ENCODE measurements at places on chromosomes 2 and 18.

DNA sequence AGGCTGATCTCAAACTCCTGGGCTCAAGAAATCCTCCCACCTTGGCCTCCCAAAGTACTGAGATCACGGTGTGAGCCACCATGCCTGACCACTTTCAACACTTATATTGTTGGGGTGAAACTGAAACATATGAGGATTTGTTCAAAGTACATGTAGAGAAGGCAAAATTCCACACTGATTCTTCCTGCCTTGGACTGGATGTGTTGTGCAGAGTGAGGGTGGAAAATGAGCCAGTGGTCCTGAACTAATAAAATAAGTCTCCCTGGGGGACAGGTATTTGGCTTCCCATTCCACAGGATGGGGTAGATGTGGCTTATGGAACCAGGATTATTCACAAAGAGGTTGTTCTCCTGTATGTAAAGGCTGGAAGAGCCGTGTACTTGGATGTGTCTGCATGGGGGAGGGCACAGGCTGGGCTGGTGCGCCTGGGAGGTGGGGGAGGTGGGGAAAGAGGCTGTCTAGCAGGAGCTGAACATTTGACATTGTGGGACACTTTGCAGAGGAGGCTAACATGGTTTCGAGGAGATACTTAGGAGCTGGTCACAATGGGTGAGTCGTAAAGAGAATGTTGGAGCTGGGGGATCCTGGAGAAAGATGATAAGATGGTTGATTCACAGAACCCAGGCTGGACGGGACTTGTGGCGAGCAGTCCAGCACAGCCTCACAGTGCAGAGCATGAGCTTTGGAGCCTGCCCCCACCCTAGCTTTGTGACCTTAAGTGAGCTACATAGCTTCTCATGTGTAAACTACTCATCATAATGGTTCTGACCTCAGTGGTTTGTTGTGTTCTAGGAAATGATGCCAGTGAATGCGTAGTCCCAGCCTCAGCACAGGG is at the start of gene TXNDC2:
Gene TXNDC2, plus strand, starts transcription at position 804 of the 835 bp plus-strand sequence. CDS start 708 bp downstream, outside the sequence.
- no peak for DNase-seq

DNA sequence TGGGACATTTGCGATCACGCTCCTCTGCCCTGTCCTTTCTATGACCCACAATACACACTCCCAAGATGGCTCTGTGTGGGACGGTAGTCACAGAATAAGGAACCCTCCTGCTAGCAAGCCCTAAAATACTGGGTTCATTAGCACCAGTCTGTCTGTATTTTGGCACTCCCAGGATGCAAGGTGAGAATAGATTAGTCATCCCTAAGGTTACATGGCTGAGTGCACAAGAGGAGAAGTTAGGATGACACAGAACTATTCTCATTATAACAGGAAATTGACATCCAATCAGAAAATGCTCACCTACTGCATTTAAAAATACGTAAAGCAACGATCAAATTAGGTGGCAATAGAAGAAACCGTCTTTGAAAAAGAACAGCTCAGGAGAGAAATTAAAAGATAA is 590.2 kb downstream of the EPHA4 start:
- DNase-seq: no peak

GRCh38 chr2:33497221-33497650 is 20.8 kb downstream of the RASGRP3 start:
- no peak for DNase-seq

DNA sequence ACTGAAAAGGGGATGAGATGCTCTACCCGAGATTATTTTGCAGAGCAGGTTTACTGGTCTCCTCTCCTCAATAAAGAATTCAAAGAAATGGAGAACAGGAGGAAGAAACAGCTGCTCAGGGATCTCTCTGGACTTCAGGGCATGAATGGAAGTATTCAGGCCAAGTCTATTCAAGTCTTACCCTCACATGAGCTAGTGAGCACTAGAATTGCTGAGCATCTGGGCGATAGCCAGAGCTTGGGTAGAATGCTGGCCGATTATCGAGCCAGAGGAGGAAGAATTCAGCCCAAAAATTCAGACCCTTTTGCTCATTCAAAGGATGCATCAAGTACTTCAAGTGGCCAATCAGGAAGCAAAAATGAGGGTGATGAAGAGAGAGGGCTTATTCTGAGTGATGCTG is 60.0 kb downstream of the PIKFYVE start:
- DNase-seq: no peak

DNA sequence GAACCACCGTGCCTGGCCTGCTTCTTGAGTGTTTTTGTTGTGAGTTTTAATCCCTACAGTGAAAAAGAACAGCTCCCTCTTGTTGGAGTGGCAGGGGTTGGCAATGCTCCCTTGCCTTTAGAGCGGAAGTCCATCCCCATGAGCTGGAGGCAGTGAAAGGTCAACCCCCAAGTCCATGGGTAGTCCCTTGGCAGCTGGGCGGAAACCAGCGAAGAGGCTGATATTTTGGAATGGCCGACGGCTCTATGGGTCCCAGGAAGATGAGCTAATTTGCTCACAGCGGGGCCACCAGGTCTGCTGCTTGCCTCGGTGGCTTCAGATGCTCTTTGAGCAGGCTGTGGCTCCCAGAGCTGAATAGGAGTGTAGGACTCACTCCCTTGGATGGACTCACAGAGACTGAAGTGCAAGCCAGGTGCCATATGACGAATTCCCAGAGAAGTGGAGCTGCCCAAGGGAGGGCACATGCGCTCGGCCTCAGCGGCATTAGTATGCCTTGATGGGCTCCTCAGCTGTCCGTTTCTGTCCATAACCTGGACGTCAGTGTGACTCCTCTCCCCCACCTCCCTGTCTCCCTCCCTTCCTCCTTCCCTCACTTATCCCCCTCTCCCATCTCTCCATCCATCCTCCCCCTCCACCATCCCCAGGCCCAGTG is 25.4 kb upstream of the RHOB start:
- DNase-seq: no peak

DNA sequence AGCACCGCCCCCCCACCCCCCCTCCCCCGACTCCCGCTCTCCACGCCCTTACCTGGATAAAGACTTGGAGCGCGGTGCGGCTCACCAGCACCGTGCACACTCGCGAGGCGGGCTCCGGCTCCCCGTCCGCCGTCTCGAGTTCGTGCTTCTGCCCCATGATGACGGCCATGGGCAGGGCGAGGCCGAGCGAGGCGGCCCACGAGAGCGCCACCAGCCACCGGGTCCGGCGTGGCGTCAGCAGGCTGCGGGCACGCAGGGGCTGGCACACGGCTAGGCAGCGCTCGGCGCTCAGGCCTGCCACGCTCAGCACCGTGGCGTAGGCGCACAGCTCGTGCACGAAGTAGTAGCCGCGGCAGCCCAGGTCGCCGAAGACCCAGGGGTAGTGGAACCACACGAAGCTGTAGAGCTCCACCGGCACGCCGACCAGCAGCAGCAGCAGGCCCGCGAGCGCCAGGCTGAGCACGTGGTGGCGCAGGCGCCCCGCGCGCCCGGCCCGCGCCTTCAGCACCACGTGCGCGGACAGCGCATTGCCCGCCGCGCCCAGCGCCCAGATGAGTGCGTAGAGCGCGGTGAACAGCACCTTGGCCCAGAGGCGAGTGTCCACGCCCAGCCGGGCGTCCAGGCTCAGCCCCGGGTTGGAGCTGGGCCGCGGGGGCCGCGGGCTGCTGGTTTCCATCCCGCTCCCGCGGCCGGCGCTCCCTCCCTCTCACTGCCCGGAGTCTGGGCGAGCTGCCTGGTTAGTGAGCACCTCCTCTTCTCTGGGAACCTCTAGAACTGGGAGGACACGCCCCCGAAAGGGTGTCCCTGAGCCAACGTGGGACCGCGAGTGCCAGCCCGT is at the start of gene NTSR2:
Gene NTSR2, minus strand, starts transcription at position 742 of the 838 bp plus-strand sequence. Its CDS starts 66 bp downstream, at position 676.
- DNase-seq: no peak

GRCh38 chr2:134402410-134402809 is 148.5 kb downstream of the MGAT5 start:
- no peak for DNase-seq

GRCh38 chr2:229282758-229283546 is 11.9 kb upstream of the PID1 start:
- DNase-seq: no peak

DNA sequence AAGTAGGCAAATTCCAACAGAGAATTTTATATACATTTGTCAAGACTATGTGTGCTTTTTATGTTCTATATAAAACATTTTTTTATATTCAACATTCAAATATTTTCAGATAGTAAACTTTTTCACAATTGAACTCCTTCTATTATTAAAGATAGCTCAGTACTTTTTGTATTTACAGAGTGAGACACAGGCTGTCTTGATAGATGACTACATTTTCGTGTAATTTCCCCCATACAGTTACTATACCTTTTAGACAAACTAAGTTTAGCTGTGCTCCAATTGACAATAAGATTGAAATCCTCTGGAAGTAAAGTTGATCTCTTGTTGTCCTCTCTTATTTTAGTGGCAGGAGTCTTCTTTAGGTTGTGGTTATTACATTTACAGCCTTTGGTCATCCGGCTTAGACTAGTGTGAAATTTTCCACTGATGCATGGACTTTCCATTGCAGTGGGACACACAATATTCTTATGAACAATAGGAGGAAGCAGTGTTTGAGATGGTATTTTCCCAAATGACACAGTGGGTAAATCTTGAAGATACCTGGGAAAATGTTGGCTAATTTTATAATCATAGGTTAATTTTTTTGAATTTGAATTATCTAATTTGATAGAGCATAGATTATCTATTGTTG is 21.0 kb downstream of the ZSWIM2 start:
- no peak for DNase-seq

- DNase-seq: no peak
These were observed 193.1 kb downstream of the LPIN1 start for GRCh38 chr2:11939523-11939922.

GRCh38 chr18:58538604-58539386 is 90.1 kb downstream of the ALPK2 start:
- DNase-seq: no peak

- no peak for DNase-seq
These were observed 82.2 kb downstream of the ICOS start for GRCh38 chr2:204018717-204019116.

DNA sequence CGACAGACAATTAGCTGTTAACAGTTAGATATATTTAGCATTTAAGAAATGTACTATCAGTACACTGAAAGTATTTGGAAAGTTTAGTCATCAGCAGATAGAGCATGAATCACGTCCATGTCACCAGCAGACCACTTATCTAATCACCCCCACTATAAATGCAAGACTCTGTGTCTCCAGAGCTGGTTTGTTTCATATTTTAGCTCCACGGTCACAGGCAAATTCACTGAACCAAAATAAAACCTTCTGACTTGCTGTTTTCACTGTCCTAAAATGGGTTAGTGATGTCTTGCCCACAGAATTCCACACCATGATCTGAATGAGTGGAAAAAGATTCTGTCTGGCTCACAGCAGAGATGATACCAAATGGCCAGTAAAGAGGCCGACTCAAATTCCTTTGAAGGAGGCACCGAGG is 64.9 kb downstream of the CDH2 start:
- no peak for DNase-seq

GRCh38 chr2:750628-751027 is 73.4 kb upstream of the TMEM18 start:
- DNase-seq: no peak

DNA sequence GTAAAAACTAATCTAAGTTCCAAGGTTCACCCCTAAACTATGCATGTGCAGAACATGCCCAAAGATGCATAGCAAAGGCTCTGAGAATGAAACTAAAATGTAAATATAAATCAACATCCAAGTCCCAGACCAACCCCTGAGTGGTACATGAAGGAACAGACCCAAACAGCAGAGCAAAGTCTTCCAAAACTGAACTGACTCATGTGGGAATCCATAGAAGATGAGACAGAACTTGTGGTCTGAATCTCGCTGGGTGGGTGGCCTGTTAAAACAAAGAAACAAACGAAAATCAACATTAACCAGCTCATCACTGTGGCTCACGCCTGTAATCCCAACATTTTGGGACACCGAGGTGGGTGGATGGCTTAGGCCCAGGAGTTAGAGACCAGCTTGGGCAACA is 29.5 kb upstream of the ATRAID start:
- DNase-seq: no peak

DNA sequence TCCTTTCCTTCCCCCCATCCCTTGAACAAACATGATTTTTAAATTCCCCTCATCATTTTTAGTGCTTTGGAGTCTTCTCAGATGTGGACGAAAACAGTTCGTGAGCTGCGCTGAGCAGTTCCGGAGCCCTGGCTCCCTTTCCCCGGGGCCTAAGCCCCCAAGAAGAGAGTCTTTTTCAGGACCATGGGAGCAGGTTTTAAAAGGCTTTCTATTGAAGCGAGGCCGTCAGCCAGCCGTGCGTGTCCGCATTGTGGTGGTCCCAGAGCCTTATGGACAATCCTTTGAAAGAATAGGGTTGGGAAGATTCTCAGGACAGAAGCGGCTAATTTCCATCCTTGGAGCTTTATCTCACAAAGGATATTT is 290.7 kb downstream of the SOX11 start:
- no peak for DNase-seq

GRCh38 chr18:12857991-12858544 is 26.0 kb downstream of the PTPN2 start:
- DNase-seq: no peak

DNA sequence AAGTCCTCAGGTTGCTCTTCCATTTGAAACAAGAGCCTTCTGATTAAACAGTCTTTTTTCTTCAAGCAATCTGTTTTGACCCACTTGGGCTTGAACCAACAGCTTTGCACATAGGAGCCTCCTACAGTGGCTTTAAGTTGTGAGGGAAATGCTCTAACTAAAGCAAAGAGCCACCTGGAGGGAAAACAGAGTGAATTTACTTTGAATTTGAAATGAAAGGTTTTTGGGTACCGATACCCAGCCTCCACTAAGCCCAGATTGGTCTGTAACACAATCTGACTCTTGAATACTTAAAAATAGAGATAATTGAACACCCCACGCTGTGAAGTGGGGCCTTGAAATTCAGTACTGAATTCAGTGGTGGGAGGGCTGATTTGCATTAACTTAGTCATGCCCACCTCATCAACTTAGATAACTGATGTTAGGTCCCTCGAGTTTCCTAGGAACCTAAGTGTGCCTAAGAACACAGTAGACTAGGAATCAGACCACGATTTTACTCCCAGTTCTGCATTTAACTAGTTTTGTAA is 56.3 kb upstream of the ACVR1C start:
- no peak for DNase-seq

GRCh38 chr2:27920148-27920885 is 29.8 kb downstream of the BABAM2 start:
- no peak for DNase-seq

GRCh38 chr2:37883518-37883917 is 41.6 kb upstream of the RMDN2 start:
- no peak for DNase-seq

DNA sequence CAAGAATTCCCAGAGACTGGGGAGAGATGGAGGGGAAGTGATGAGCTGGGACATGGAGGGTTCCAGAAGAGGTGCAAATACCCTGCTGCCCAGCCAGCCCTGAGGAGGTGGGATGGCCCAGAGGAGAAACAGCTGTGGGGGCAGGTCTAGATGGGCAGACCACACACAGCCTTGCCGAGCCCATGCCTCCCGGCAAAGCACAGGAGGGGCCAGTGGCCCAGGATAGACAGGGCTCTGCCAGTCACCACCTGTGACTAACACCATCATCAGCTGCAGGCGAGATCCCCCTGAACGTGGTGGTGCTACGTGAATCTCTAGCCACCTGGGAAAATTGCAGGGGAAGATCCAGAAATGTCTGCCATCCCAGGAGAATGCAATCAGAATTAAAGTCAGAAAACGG is 39.4 kb downstream of the SCTR start:
- DNase-seq: no peak

GRCh38 chr18:32379891-32380290 is 90.8 kb downstream of the GAREM1 start:
- no peak for DNase-seq

GRCh38 chr2:29065068-29065811 is 9.1 kb downstream of the PCARE start:
- no peak for DNase-seq

GRCh38 chr18:6543330-6543908 is 128.7 kb upstream of the L3MBTL4 start:
- DNase-seq: no peak

Data from NCI-H1436 treated with DMSO at 0.1 percent for 48 hours (cell line).